Glutamatergic neuron (in vitro differentiated cells): ENCODE measurements at places on chromosomes 13 and 19.

GRCh38 chr19:36060430-36060829 is 5.7 kb downstream of the WDR62 start:
- DNase-seq = peak; percentile 82

GRCh38 chr19:18611327-18612050 is 1.2 kb upstream of the TMEM59L start:
- DNase-seq = no peak

GRCh38 chr13:32278426-32278825 is 36.7 kb downstream of the ZAR1L start:
- no peak for DNase-seq

DNA sequence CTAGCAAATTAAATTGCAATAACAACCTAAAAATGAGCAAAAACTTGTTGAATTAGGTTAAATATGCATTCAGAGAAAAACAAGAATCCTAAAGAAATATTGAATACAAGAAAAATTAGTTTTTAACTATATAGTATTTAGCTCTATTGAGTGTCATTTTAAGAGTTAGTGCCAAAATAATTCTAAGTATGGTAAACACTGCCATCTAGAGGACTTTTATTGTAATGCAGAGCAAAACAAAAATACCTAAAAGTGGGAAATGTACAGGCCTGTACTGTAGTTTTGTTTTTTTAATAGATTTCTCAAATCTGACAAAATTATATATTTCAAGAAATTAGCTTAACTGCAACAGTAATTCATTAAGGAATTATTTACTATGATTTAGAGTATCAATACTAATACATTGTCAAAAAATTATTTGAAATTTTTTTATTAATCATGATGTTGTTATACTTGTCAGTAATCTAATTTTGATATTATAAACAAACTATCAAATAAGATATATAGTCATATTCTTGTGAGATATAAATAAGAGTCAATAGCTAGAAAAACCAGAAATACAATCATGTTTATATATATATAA is 8.2 kb upstream of the PCDH9 start:
- no peak for DNase-seq

- DNase-seq = no peak
Measured at GRCh38 chr13:71877256-71877653, 10.3 kb upstream of the DACH1 start.

DNA sequence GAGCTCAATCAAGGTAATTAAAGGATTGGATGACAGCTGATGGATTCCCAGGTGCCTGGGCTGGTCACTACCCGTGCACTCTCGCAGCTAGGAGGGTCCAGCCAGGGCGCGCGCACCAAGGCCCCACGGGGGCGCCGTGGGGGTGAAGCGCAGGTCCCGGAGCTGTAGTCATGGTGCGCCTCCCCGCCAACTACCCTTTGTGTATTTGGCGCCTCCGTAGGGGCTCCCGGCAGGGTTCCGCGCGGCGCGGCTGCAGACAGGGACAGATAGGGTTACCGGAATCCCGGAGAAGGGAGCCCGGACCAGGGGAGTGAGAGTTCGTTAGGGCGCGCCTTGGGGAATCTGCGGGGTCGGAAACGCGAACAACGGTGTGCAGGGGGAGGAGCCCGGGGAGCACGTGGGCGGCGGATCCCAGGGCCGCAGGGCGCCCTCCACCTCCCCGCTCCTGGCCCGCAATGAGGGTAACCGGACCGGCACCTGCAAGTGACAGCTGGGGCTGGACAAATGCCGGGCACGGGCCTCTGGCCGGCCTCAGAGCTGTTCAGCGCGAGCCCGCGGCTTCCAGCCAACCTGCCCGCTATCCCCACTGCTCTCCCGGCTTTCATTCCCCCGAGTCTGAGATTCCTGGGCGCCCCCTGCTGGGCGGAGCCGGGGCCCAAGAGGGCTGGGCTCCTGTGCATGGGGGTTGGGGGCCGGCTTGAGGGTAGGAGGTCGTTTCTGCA is 3.4 kb upstream of the PRAM1 start:
- DNase-seq = peak; percentile 88

DNA sequence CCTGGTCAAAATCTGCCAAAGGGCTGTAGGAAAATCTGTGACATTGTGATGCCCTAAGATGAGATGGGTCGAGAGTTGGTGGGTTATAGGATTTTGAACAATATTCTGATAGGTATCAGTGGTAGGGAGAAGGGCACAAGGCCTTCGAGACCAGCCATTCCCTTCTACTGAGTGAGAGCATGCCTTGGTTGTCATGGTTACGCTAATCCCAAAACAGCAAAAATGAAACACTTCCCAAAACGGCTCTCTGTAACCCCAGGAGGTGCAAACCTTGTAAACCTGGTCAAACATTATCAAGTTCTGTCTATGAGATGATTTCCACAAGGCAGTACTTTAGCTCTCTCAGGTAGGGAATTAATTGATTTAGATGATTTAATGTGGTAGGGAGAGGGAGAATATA is 158.7 kb upstream of the RNF113B start:
- DNase-seq = no peak

DNA sequence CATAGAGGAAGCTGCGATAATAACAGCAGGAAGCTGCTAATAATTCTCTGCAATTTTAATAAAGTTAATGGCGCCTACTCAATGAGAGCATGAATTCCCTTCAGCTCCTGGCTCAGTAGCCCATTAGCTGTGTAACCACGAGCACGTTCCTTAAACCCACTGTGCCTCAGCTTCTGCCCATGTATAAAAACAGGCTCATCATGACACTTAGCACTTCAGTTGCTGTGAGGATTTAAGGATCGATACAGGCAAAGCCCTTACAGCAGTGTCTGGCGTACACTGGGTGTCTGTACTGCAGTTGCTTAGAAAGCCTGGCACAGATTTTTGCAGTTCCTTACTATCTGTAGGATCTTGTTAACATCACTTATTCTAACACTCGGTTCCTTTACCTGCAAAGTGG is 673.4 kb upstream of the ARGLU1 start:
- no peak for DNase-seq

DNA sequence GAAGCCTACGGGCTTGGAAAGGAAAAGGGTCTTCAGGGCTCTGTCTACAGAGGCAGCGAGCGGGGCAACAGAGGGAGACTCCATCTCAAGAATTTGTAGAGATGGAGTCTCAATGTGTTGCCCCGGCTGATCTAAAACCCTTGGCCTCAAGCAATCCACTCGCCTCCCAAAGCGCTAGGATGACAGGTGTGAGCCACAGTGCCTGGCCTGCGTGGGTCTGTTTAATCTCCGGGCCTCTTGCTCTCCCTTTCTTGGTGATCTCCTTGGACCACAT is 8.1 kb downstream of the RPS9 start:
- no peak for DNase-seq

DNA sequence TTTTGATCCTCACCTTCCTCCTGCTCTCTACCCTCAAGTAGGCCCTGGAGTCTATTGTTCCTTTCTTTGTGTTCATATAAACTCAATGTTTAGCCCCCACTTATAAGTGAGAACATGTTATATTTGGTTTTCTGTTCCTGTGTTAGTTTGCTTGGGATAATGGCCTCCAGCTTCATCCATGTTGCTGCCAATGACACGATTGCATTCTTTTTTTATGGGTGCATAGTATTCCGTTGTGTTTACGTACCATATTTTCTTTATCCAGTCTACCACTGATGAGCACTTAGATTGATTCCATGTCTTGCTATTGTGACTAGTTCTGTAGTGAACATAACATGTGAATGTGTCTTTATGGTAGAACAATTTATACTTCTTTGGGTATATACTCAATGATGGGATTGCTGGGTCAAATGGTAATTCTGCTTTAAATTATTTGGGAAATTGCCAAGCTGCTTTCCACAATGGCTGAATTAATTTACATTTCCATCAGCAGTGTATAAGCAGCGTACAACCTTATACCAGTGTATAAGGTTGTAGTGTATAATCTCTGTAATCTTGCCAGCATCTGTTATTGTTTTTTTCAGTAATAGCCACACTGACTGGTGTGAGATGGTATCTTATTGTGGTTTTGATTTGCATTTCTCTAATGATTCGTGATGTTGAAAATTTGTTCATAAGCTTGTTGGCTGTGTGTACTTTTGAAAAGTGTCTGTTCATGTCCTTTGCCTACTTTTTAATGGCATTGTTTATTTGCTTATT is 288.9 kb downstream of the KCNRG start:
- DNase-seq = no peak

- no peak for DNase-seq
Measured at GRCh38 chr13:28653111-28653510, 5.8 kb upstream of the POMP start.

DNA sequence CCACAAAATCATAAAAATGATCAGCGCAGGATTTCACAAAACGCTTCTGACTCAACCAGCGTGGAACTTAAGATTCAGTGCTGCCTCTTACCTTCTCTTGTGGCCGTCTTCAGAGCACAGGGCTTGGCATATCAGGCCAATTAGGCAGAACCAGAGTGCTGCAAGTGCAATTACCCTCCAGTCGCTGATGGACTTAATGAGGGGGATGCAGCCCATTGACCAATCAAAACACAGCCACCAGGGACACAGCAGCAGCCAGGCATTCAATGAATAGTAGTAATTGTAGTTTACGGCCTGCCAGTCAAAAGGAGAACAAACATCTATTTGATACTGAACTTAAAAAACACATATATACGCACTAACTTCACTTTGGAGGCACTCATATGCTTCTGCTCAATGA is 38.2 kb downstream of the TMTC4 start:
- DNase-seq = no peak

- DNase-seq = no peak
Measured at GRCh38 chr19:3356805-3357204, 9.6 kb upstream of the NFIC start.

DNA sequence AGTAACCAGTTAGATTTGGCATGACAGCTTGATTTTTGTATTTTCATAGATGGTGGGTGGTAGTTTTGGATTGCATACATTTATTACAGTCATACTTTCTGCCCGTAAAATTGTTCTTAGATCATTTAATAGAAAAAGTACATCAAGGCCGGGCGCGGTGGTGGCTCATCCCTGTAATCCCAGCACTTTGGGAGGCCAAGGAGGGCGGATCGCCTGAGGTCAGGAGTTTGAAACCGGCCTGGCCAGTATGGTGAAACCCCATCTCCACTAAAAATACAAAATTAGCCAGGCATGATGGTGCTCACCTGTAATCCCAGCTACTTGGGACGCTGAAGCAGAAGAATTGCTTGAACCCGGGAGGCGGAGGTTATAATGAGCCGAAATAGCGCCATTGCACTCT is 55.0 kb upstream of the UBE2L5 start:
- DNase-seq = no peak

DNA sequence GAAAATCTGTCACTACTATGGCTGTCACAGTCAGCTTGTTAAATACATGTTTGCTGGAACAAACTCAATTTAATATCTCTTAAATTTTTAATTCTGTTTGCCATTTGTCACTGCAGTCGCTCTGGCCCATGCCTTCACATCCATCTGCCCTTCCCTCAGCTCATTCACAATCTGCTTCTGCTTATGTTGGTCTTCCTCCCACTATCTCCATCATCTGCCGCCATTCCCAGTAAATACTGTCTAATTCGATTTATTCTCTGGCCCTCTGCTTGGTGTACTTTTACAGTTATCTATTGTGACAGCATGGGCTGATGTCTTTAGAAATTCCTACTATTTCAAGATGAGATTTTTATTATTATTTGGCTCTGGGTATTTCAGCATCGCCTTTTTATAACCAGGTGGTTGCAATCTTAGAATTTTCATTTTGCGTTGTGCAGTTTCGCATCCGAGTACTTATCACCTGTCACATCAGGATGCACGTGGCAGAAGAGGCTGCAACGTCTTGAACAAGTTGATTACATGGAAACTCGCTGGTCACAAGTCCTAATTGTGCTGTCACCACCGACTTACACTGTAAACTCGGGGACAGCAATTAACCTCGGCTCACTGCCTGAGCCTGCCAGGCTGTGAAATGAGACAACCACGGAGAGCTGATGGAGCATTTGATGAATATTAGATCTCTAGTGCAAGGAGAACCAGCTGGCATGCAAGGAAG is 158.4 kb downstream of the MYO16 start:
- DNase-seq = no peak

DNA sequence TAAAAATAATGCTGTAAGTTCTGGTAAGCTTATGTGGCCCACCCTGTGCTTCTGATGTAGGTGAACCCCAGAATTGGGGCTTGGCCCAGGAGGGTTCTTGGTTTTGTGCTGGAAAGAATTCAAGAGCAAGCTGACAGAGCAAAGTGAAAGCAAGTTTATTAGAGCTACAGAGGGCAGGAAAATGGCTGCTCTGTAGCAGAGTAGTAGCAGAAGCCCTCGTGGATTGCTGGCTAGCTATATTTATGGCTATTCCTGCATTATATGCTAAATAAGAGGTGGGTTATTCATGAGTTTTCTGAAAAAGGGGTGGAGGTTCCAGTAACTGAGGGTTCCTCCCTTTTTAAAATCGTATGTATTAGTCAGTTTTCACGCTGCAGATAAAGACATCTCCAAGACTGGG is 20.6 kb upstream of the ZNF599 start:
- DNase-seq = no peak

GRCh38 chr13:51923983-51924539 is 62.3 kb downstream of the CCDC70 start:
- no peak for DNase-seq

DNA sequence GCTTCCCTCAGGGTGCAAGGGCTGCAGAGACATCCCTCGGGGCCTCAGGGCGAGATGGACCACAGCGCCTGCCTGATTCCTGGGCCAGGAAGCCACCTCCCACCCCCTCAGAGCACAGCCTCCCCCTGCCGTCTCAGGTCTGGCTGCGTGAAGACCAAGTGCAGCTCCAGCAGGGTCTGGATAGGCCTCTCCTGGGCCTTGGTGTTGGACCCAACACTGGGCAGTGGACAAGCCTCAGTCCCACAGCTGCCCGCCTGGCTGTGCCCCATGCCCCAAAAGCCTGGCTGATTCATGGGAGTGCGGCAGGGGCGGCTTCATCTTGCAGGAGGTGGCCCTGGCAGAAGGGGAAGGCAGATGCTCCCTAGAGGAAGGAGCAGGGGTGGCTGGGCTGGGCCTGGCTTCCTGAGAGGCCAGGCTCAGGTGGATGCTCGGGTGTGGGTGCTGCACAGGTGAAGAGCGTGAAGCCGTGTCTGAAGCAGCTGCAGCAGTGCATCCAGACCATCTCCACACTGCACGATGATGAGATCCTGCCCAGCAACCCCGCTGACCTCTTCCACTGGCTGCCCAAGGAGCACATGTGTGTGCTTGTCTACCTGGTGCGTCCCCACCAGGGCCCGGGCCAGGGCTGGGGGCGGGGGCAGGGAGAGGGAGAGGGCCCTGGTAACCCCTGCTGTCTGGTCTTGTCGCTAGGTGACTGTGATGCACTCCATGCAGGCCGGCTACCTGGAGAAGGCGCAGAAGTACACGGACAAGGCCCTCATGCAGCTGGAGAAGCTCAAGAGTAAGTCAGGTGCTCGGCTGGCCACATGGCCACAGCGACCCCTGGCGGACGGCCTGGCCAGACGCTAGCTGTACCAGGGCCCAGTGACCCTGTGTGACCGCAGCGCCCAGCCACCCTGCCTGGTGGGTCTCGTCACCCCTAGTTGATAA is 21.7 kb downstream of the MAU2 start:
- peak; percentile 91 for DNase-seq

DNA sequence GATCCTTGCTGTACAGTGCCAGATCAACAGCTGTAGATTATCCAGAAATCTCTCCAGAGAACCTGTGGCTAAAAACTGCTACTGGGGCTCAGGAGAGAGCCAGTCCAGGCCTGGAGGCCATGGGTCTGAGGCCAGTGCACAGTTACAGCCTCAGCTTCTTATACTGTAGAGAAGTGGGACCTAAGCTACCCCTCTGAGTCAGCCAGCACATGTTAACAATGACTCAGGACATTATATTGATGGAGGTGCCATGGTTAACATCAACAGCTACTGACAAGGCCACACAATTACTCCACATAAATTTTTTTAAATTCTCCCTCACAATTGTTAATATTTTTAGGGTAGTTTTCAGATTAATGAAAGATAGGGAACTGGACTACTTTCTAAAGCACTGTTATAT is 138.5 kb downstream of the RBM26 start:
- DNase-seq = no peak

GRCh38 chr13:43370842-43371241 is 347.5 kb downstream of the DNAJC15 start:
- DNase-seq = no peak
